ENCODE measurements at places on chromosomes 2 and 18.

DNA sequence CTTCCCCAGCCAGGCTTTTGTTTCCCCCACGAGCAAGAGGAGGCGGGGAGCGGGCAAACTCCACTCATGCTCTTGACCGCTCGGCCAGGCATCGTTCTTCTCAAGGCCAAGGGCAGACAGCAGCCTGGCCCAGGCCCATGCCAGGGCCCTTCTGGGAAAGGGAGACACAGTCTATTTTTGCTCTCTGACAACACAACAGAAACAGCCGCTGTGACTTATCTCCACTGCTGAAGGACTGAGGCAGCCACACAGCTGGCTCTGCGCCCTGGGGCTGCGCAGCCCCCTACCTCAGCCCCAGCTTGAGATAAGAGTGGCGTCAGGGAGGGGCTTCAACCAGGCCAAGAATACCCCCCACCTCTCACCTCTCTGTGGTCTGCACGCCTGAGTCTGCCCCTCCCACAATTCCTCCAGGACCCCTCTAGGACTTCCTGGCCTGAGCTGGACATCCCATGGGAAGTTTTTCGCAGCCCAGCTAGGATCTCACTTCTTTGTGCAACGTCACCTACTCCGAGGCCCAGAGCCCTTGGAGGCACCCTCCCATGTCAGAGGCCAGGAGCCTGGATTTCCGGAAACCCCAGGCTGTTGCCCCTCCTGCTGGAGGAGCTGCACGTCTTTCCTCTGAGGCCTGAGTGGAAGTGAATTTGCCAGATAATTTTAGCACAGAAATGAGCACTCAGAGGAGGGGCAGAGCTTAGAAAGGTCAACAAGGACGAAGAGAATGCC, 118.9 kb upstream of the OTOS start:
- no peak for DNase-seq

DNA sequence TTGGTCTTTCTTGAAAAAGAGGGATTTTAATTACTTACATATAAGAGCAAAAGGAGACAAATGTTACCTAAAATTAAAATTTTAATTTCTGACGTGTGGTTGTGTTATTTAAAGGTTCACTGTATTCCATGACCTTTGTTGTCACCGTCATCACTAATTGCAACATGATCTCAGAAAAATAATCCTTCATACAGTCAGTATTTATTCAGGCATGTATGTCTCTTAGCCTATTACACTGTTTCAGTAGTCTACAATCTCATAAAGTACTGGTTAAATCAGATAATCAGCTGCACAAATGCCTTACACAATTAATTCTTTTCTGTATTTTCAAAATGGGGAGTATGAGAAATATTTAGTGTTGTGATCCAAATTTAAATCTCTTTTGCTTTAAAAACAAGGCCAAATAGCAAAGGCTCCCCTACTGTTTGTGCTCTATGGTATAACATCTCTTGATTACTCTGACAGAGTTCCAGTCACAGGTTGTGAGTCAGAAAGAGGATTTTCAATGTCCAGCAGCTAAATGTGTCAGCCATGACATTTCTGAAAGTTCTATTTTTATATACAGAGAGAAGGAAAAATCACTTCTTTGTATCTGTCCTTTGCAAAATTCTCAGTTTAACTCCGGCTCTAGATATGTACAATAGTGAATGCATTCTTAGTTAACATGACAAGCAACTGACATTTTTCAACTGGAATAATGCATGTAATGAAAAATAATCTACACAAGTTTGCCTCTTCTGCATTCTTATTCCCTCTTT, 184.0 kb downstream of the FIGN start:
- DNase-seq, result no peak

DNA sequence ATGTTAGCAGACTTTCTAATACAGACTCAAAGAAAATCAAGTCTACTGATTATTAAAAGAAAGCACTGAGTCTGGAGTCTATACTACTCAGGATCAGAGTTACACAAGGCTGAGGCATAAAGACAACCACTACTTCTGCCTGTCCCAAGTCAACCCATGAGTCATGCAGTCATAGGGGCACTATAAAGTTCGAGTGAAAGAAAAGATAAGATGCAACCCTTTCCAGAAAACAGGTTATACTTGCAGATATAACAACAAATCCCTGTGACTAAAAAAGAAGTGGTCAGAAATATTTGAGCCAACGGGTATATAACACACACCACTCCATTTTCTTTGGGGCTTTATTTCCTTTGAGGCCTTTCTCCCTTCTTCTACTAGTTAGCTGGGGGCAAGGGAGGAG, 18.6 kb upstream of the SCRN3 start:
- no peak for DNase-seq

GRCh38 chr2:238105506-238106338, 5.6 kb downstream of the ESPNL start:
- DNase-seq, result no peak

DNA sequence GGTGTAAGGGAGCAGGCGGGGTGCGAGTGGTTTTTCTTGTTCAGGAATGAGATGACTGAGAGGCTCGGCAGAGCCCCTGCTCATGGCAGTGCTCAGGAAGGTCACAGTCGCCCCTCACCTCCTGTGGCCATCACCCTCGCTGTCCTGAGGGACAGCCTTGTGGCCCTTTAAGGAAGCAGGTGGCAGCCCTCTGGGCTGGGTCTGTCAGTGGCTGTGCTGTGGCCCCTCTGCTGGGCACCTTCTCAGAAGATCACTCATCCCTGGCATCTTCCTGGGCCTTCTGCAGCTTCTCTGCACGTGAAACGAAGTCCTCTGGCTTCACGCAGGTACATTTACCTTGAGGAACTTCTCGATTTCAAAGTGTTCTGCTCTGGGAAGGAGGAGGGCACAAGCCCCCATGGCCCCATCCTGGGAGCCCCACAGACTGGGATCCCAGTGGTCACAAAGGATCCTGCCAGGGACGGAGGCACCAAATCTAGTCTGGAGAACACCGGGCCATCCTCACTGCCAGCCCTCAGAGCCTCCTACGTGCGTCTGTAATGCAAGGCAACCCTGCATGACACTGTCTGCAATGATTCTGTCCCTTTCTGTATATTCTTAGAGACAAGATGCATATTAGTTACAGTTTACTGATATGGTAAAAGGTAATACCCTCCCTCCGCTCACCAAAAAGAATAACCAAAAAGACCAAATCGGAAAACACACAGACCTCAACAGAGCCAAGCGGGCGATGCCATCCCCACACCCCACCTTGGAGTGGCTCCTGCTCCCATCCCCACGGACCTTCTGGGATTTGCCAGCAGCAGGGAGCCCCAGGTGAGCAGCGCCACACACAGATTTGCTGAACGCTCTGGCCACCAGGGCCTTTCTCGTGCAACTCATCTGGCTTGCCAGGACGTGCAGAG, 25.9 kb upstream of the FAHD2A start:
- no peak for DNase-seq

DNA sequence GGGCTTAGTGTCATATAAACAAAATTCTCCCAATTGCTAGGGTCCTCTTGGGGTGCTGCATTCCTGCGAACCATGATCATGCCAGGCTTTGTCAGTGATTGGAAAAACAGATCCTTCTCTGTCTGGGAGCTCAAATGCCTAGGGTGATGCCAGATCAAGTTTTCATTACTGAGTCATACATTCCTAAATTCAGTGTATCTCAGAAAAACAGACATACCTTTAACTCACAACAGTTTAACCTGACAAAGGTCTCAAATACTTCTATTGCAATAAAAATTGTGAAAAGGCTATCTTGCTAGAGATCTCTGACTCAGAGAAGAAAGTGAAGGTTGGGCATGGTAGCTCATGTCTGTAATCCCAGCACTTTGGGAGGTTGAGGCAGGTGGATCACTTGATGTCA, 86.9 kb downstream of the SH3YL1 start:
- no peak for DNase-seq

DNA sequence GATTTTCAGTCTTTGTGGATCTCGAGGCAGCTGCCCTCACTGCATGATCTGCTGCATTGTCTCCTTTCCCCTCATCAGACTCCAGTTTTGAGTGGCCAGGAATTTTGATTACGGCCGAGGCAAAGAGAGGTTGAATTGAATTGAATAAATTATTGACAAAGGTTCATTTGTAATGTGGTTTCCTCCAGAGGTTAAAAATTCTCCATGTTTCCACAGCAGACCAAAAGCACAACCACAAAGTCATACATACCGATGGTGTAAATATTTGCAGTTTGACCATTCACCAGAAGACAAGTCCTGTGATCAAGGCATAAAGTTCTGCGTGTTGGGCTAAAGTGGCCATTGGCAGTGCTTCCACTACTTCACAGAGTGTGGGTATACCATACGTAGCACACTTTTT, 343.8 kb upstream of the MYT1L start:
- no peak for DNase-seq

- no peak for DNase-seq
These were observed 322.5 kb downstream of the EN1 start for GRCh38 chr2:118524911-118525310.

GRCh38 chr18:76454418-76454817, 40.6 kb downstream of the ZNF516 start:
- no peak for DNase-seq

- no peak for DNase-seq
These were observed 20.7 kb downstream of the IGFBP2 start for GRCh38 chr2:216653931-216654365.

DNA sequence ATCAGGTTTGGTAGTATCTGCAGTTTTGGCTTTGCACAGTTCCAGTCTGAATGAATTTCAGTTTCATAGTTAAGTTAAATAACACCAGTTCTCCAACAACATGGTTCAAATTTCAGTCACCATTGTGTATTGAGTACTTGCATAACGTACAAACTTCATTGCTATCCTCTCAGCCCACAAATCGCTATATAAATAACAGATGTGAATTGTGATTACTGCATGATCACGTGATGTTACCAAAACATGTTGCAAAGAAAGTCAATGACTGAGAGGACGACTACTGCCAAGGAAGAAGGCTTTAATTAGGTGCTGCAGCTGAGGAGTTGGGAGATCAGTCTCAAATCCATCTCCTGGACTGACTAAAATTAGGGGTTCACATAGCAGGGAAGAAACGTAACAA, 48.2 kb downstream of the COL4A4 start:
- no peak for DNase-seq

DNA sequence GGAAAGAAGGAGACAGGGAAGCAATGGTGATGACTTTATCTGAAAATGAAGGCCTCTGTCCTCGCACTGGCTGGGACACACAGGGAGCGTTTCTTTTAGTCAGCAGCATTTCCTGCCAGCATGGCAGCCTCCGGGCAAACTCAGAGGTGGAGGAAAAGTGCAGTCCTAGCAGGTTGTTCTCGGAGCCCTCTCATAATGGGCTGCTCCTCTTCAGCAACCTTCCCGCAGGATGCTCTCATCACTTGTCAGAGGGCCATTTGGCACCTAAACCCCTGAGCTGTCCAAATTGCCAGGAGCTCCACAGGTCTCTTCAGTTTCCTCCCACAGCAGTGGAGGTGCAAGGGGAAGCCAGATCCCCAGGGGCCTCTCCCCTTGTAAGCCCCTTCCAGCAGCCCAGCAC, 6.2 kb downstream of the STK39 start:
- no peak for DNase-seq

DNA sequence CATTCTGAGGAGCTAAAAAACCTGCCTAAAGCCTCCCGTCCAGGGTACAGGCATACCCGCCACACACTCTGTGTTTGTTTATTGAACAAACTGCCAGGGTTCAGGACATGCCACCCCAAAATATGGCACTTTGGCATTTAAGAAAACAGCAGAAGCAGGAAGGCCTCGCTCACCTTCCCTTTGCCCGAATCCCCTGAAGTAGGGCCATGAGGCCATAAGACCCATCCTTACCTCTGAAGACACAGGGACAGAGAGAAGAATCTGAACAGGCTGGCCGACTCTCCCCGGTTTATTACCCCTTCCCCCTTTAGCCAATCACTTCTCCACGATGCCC, 1.7 kb upstream of the NEURL3 start:
- no peak for DNase-seq

DNA sequence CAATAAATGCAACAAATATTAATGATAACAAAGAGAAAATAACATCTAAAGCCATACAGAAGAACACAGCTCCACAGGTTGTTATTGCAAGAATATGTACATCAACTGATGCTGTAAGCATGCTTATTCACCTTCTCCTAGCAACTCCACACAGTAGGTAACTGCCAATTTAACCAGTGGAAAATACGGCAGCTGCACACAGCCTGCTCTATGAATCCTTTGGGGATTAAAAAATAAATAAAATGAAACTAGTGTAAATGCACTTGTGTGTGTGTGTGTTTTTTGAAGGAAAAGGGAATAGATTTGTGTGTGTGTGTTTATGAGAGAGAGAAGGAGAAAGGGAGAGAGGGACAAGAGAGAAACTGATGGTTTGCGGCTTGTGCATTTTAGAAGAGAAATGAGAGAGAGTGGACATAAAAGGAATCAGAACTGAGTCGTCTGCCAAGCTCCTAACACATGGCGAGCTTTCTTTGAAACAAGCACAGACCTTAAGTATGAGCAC, 96.2 kb upstream of the PDE1A start:
- no peak for DNase-seq

DNA sequence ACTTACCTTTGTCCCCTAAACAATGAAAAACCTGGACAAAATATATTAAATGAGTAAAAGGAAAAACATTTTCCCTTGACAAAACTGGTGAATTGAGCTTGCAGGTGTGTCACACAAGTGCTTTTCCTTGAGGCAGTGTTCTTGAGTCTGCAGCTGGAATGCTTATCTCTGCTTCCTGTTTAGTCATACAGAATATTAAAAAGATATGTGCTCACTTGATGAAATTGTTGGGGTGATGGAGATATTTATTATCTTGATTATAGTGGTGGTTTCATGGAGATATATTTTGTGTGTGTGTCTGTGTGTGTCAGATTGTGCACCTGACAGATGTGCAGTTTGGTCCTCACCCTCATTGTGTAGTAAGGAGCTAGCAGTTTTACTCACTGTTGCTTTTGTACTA, 3.3 kb downstream of the TAF1B start:
- no peak for DNase-seq

- DNase-seq, result no peak
These were observed 68.2 kb downstream of the LRP2 start for GRCh38 chr2:169294001-169294675.

Measured in stimulated activated naive CD4-positive, alpha-beta T cell treated with Interleukin-2 at 50 U/mL for 16 hours (primary cell).